ENCODE measurements at places on chromosomes 12 and 14.

- DNase-seq: no peak
Observed at GRCh38 chr12:7399089-7399488, 44.9 kb downstream of the CD163L1 start.

GRCh38 chr14:52399921-52400595, 85.9 kb downstream of the PTGER2 start:
- no peak for DNase-seq

- DNase-seq: no peak
Observed at GRCh38 chr12:102351322-102351721, 129.0 kb downstream of the IGF1 start.

- DNase-seq: no peak
Observed at GRCh38 chr14:45144658-45145057, 8.9 kb downstream of the FANCM start.

Measured in neural crest cell (in vitro differentiated cells).